ENCODE measurements at places on chromosomes 2 and 18. TPM values are rescaled to one million over a fixed set of nuclear protein-coding genes. Genes with fewer than 3 reads are reported as not detected.

KCNF1 gene
- total RNA-seq, result not detected

EVA1A gene
- not detected for total RNA-seq

CHRND gene
- not detected for total RNA-seq

TMEM247 gene
- not detected for total RNA-seq

CD207 gene
- total RNA-seq, result not detected

UPP2 gene
- not detected for total RNA-seq

EML6 gene
- total RNA-seq, result 2.4 TPM

COL5A2 gene
- total RNA-seq, result 0.68 TPM

FBXO11 gene
- 105 TPM for total RNA-seq

GRCh38 chr2:53173091-53173490, 594.5 kb upstream of the CHAC2 start:
- no peak for DNase-seq

GRCh38 chr2:238138331-238139195, at the start of gene KLHL30:
Gene KLHL30 (plus strand): TSS chr2:238138668. CDS start chr2:238140755, 2,087 bp downstream.
- no peak for DNase-seq

- peak; percentile 71 for DNase-seq
Observed at GRCh38 chr2:25362434-25363145, 20.9 kb upstream of the DNMT3A start.

DNA sequence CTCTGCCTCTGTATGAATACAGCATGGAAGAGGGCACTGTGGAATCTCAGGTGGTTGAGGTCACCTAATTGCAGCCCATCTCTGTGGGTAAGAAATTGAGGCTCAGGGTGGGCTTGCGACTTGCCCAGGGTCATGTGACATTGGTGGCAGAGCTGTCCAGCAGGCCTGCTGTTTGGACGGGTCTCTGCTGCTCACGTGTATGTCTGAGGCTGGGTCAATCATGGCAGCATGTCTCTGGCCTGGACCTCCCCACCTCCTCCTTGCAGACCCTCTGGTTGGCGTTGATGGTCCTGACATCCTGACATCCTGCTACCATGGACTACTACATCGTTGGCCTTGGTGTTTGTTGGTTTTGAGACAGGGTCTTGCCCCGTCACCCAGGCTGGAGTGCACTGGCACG, 64.3 kb upstream of the HPCAL1 start:
- DNase-seq, result no peak

DNA sequence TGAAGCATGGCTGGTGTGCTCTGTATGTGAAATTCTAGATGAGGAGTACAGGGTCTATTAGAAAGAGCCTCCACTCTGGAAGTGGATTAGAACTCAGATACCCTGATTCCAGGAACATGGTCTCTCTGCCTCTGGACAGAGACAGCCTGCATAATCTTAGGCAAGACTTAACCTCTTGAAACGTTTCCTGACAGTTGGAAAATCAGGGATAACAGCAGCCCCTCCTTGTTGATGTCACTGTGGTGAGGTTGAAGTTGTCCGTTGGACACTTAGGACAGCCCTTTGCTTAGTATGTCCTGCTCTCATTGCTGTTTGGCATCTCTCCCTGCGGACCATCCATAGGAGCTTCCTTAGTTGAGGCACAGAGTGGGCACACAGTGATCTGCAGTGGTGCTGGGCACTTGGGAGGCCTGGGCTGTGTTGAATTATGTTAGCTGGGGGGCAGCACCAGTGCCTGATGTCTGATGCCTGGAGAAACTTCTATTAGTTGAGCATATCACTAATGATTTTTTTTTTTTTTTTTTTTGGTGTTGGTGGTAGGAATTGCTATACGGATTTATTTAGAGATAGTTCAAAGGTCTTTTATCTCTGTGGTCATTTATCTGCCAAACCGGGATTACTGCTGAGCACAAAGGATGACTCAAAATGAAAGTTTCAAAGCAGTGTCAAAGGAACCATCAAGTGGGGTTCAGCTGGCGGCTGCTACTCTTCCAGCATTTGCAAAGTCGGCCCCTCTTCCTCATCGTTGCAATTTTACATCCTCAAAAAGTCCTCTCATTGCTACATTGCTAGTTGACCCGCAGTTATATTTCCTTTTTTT, 28.8 kb downstream of the SETBP1 start:
- DNase-seq, result no peak

DNA sequence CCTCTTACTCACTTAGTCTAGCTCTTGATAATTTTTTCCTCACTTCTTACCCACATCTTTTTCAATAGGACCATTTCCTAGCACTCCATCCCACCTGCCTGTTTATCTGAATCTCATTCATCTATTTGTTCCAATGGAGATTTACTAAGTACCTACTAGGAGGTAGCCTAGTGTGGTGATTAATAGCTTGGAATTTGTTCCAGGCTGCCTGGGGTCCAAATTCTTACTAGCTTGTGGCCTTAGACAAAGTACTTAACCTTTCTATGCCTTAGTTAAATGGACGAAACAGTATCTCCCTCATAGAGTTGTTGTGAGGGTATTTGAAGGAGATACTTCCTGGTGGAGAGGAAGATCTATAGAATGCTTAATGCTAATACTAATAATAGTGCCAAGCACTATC, 42.9 kb upstream of the SERTAD2 start:
- no peak for DNase-seq

- peak; percentile 24 for DNase-seq
Observed at GRCh38 chr2:216857131-216857550, 2.7 kb downstream of the TNP1 start.

DNA sequence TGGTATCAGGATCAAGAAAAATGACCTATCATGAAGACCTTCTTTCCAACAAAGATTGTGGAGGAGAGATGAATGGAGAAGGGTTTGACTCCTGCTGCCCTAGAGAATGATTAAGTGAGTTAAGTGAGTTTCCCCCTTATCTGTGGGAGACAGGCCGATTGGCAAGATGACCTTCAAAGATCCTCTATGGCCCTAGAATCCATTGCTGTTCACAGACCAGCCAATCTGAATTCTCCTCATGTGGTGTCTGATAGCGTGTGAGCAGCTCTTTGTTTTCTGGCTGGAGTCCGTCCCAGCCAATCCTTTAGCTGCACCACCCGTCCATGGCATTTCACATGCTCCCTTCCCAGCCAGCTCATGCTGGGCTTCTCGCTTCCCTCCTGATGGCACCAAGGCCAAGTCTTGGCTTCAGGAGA, 79.4 kb downstream of the MARCHF4 start:
- DNase-seq, result no peak

- no peak for DNase-seq
Observed at GRCh38 chr2:69807821-69808540, 21.5 kb upstream of the GMCL1 start.

GRCh38 chr2:112846031-112846430, 9.5 kb upstream of the IL1B start:
- no peak for DNase-seq

- DNase-seq, result no peak
Observed at GRCh38 chr2:239666855-239667376, 266.1 kb upstream of the HDAC4 start.

GRCh38 chr2:160229591-160229990, 29.5 kb upstream of the ITGB6 start:
- DNase-seq, result no peak

DNA sequence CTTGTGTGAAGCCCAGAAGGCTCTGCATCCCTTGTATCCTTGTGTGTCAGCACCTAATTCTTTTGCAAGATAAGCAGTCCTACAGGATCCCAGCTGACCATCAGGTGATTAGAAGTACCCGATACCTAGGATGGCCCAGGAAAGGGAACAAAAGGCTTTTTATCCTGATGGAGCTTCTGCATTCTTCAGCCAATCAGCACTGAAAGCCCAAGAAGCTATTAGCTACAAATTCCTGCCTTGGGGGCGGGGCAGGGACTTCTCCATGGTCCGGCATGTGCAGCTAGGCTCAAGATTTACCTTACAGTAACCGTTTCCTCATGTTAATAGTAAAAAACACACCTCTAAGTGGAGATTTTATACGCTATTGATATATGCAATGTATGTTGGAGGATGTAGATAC, 264.6 kb upstream of the THUMPD2 start:
- DNase-seq, result no peak

GRCh38 chr2:61762292-61762691, 91.6 kb downstream of the FAM161A start:
- DNase-seq, result no peak

- no peak for DNase-seq
Observed at GRCh38 chr2:204705243-204705932, 160.1 kb downstream of the PARD3B start.

DNA sequence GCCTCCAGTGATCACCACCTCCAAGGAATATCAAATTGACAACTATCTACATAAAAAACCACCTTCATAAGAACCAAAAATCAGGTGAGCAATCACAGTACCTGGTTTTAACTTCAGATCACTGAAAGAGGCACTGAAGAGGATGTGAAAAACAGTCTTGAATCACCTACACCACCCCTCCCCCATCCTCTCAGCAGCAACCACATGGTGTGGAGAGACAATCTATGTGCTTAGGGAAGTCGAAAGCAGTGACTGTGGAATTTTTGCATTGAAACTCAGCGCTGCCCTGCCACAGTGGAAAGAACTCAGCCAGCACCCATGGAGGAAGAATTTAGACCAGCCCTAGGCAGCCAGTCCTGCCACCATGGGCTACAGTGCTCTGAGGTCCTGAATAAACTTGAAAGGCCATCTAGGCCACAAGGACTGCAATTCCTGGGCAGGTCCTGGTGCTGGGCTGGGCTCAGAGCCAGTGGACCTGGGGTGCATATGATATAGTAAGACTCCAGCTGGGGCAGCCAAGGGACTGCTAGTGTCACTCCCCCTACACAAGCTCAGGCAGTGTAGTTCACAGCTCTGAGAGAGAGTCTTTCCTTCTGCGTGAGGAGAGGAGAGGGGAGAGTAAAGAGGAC, 75.6 kb downstream of the ATL2 start:
- DNase-seq, result no peak

GRCh38 chr2:238069021-238069709, 8.4 kb downstream of the SCLY start:
- no peak for DNase-seq

DNA sequence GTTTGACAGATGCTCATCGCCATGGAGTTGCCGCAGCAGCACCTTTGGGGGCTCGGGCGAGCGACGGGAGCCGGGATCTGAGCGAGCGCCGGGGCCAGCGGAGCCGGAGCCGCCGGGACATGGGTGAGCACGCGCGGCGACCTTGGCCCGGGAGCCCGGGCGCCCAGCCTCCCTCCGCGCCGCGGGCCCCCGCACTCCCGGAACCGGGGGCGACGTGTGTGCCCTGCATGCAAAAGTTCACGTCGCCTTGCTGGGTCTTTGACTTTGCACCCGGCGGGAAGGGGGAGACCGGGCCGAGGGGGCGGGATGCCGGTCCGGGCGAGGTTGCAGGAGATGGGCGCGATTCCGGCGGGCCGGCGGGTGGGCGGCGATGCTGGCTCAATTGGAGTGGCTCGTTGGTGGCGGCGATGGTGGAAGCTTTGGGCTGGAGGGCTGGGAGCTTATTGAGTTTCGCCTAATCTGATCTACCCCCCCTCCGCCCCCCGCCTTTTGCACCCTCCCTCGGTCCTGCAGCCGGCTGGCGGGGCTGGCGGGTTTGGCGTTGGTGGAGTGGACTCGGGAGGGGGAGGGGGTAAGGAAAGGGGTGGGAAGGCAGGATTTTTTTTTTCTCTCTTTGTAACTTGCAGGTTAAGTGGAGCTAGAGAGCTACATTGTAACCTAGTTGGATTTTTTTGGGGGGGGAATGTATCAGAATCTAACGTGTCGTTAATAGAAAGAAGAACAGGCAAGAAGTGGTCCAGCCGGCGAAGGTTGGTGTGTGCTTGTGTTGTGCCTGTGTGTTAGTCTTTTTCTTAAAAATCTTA, at the start of gene SETBP1:
TSS of gene SETBP1 (plus strand) at position 616 of the 803 bp plus-strand sequence. CDS start 20,459 bp downstream, outside the sequence.
- peak; percentile 42 for DNase-seq

GRCh38 chr2:143694335-143694734, 565.1 kb downstream of the ARHGAP15 start:
- DNase-seq, result no peak

DNA sequence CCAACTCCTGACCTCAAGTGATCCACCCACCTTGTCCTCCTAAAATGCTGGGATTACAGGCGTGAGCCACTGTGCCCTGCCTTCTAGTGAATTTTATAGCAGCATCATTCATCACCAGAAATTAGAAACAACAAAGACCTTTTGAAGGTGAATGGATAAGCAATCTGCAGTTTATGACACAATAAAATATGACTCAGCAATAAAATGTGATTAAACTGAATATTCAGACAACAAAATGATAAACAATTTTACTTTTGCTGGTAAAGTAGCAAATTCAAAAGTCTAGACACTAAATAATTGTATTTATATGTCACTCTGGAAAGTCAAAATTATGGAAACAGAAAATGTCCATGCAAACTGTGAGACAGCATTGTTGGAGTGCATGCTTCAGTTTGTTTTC, 656.6 kb downstream of the CBLN2 start:
- no peak for DNase-seq

GRCh38 chr2:207459990-207460757, 69.6 kb upstream of the CREB1 start:
- DNase-seq, result no peak

DNA sequence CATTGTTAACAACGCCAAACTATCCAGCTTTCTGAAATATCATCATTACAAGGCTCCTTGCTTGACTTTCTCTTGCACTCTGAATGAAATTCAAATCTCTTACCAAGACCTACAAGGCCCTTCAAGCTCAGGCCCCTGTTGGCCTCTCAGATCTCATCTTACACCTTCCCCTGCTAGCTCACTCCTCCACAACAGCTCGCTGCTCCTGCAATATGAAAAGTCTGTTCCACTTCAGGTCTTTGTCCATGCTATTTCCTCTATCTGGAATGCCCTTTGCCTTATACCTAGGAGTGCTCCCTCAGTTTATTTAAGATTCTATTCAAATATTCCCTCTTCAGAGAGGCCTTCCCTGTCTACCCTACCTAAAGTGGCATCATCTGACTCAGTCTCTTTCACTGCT, 91.7 kb downstream of the SESTD1 start:
- DNase-seq, result no peak

GRCh38 chr2:219285373-219285735, 6.2 kb downstream of the DNAJB2 start:
- no peak for DNase-seq

DNA sequence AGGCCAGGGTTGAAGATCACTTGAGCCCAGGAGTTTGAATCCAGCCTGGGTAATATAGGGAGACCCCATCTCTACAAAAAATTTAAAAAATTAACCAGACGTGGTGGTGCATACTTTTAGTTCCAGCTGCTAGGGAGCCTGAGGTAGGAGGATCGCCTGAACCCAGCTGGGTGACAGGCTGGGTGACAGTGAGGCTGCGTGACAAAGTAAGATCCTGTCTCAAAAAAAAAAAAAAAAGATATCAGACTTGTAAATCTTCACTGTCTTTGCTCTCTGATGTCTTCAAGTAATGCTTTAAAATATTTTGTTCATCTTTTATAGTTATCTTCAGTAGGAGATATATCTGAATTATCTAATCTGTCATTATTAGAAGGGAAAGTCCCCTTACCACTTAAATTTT, 10.5 kb downstream of the CAMKMT start:
- no peak for DNase-seq

- DNase-seq, result no peak
Observed at GRCh38 chr2:6446938-6447608, 418.6 kb downstream of the CMPK2 start.

- DNase-seq, result no peak
Observed at GRCh38 chr2:71782323-71782722, 329.0 kb downstream of the DYSF start.

GRCh38 chr2:221848286-221848685, 276.2 kb upstream of the EPHA4 start:
- no peak for DNase-seq
